Muscle of leg (tissue), 16 donors: ENCODE measurements at places on chromosomes 1 and 21.

GRCh38 chr1:76833151-76833550 is 34.1 kb upstream of the ST6GALNAC5 start:
- DNase-seq, result no peak

DNA sequence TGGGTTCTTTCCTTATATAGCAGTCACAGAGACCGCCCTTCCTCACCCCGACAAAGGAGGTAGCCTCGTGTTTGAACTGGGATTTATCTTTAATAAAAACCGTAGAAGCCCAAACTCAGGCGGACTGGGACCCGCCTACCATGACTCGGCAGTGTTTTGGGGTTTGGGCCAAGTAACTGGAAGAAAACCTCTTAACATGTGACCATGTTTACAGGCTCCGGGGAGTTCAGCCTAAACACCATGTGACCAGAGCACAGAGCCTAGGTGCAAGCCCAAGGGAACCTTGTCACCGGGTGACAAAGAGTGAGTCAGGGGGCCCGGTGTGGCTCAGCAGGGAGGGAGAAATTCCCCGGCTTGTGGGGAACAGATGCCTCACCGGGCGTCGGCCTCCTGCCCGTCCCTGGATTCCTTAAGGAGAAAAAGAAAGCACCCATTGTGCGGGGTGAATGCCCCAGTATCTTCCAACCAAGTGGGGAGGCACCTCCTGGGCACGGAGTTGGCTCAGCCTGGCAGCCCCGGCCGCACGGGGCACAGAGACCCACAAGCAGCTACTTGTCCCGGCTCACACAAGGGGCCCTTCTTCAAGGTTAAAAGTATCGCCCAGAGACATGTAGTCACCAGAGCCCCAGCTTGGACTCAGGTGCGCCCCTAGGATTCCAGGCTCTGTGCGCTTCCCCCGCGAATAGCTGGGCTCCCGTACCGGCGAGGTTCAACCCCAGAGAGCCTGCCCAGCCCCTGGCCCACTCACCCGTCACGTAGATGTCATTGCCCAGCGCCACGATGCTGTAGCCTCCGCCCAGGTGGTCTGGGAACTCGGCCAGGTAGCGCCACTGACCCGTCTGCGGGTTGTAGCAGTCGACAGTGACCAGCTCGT is 1.4 kb downstream of the KLHL21 start:
- peak; percentile 89 for DNase-seq

- DNase-seq, result no peak
Measured at GRCh38 chr1:55504306-55504731, 289.2 kb upstream of the USP24 start.

DNA sequence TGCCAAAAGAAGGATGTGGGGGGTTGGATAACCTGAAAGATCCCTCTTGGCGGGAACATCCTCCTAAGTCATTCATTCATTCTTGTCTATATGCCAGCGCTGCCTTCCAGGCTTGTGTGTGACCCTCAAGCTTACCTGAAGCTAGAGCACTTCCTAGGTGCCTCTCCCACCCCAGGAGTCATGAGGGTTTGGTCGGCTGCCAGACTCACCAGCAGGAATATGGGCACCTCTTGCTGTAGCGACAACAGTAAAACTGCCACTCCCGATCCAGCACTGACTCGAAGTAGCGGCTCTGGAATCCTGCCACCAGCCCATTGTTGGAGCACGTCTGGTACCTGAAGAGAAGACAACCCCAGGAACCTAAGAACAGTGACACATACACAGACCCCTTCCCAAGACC is 15.0 kb downstream of the DPT start:
- DNase-seq, result no peak

GRCh38 chr1:6523566-6523965 is 30.7 kb downstream of the NOL9 start:
- DNase-seq, result no peak
